Progenitor cell of endocrine pancreas (in vitro differentiated cells): ENCODE measurements at places on chromosomes 6 and 20. TPM values are rescaled to one million over a fixed set of nuclear protein-coding genes. Genes with fewer than 3 reads are reported as not detected.

The C6orf163 gene
- total RNA-seq, result 5.7 and 7.1 TPM in 2 replicates

The GSTA3 gene
- total RNA-seq, result not detected in 2 replicates

The HDGFL1 gene
- total RNA-seq, result not detected in 2 replicates

The KIAA1755 gene
- total RNA-seq, result 0.16 and 0.29 TPM in 2 replicates

DNA sequence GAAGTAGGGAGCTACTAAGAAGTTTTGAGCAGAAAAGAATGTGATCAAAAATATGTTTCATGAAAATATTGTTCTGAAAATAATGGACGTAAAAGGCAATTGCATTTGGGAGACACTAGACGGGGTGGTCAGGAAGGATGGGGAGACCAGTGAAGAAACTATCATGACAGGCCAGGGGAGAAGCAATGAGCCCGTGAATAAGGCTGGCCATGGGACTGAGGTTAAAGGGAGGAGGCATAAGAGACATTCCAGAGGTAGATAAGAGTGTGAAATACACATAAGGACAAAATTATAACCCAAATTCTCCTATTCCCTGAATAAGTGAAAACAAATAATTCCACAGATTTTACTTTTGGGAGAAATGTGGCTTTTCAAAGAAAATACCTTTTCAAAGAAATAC lies 51.7 kb downstream of the MARCKS start:
- DNase-seq, result no peak

GRCh38 chr20:36392989-36393388 lies 86.8 kb downstream of the DLGAP4 start:
- no peak for DNase-seq

DNA sequence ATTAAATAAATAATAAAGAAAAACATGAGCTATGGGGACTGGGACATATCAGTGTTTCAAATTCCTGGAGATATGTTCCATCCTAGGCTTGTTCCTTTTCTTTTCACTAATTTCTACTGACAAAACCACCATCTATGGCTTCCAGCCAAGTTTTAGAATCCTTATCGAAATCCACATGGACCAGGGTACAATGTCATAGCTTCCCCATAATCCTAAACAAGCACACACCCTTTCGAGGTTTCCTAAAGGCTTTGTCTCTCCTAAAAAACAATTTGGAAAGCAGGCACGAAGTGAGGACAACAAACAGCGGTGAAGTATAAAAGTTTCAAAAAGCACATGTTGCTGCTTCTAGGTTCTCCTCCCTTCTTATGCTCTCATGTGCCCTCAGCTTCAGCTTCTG lies 13.3 kb upstream of the DST start:
- no peak for DNase-seq
